Erythroblast (primary cell): ENCODE measurements at places on chromosomes 1 and 21.

DNA sequence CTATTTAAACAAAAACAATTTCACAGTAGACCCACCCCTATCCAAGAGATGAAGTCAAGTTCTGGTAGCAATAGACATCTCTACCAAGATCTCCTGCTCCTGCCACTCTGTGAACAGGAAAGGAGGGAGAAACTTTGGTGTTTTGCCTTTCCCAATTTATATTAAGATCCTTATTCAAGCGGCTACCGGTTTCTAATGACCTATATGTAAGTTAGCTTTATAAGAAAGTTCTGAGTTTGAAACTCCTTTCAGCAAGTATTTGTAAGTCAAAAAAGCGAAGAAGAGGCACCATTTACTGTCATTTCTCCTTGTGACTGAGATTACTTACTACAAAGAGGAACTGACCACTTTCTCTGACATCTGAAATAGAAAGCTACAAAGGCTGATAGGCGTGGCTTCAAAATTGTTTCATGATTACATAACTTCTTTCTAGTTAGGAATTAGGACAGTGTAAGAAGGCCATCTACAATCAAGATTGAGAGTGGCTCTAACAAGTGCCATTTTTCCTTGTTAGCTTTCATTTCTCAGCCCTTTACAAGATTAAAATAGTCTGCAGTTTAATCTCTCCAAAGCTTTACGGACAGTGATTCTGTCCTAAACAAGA is at the start of gene MNDA:
MNDA (plus strand) TSS at position 448 of the 604 bp plus-strand sequence. CDS start 10,803 bp downstream, outside the sequence.
- DNase-seq: no peak

DNA sequence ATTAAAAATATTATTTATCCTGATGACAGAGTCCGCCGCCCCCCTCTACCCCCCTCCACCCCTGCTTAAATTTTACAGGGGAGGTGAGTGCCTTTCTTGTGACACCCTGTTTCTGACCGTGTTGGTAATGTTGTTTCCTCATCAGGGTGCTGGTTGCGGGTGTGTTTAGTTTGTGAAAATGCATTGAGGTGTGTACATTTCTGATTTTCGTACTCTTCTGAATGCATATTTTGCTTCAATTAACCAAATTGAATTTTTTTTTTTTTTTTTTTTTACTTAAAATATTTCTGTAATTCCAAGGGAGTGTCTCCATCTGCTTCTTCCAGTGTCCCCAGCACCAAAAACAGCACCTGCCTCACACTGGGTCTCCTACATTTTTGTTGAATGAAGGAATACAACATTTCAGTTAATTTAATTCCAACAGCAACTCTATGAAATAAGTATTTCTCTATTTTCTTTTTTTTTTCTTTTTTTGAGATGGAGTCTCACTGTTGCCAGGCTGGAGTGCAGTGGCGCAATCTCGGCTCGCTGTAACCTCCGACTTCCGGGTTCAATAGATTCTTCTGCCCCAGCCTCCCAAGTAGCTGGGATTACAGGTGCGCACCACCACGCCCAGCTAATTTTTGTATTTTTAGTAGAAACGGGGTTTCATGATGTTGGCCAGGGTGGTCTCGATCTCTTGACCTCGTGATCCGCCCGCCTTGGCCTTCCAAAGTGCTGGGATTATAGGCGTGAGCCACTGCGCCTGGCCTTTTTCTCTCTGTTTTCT is 5.6 kb upstream of the SLC2A1 start:
- DNase-seq: peak; percentile 89

DNA sequence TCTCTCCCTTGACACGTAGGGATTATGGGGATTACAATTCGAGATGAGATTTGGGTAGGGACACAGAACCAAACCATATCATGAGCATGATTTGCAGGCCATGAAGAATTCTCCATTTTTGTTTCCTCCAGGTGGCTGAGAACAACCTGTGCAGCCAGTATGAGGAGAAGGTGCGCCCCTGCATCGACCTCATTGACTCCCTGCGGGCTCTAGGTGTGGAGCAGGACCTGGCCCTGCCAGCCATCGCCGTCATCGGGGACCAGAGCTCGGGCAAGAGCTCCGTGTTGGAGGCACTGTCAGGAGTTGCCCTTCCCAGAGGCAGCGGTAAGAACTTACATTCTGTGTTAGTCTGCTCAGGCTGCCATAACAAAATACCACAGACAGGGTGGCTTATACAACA is 9.7 kb downstream of the MX1 start:
- DNase-seq: no peak

GRCh38 chr21:42350318-42350910 is 380 bp downstream of the TFF2 start:
- no peak for DNase-seq

GRCh38 chr1:226825037-226825745 is 45.2 kb upstream of the PSEN2 start:
- DNase-seq: no peak

DNA sequence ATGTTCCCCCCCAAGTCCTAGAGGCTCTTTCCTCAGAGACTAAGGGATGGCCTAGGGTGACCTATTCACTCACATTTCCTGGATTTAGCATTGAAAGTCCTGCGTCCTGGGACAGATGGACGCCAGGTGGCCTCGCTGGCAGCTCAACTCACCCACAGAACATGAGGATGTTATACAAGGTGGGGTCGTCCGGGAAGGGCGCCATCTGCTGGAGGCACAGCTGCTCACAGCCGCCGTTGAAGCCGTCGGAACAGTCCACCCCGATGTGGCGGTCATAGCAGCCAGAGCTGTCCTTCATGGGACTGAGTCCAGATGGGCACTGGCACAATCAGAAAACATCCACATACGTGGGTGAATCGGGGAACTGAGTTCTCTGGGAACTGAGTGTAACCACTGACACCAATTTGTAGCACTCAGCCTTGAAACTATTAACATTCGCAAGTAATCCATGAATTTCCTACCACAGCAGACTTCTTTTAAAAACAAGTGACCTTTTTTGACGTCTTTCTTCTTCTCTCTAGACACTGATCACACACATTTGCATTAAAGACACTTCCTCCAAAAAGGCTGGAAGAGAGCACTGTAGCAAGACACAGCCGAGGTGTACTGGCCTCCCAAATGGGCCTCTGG is 215.4 kb downstream of the ASTN1 start:
- peak; percentile 47 for DNase-seq

DNA sequence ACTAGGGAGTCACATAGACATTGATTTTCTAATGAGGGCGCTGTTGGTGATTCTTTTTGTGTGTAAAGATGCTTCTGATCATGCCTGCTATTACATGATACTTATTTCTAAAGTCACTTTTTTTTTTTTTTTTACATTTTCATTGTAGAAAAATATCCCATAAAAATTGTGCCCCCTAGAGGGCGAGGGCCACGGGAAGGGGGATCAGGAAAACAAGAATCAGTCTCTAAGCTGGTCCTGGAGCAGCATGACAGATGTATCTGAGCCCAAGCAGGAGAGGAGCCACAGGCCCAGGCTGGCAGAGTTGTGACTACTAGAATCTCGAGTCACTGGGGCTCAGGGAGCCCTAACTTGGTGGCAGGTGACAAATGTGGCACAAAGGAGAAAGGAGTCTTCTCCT is 28.1 kb downstream of the ZSCAN20 start:
- no peak for DNase-seq

DNA sequence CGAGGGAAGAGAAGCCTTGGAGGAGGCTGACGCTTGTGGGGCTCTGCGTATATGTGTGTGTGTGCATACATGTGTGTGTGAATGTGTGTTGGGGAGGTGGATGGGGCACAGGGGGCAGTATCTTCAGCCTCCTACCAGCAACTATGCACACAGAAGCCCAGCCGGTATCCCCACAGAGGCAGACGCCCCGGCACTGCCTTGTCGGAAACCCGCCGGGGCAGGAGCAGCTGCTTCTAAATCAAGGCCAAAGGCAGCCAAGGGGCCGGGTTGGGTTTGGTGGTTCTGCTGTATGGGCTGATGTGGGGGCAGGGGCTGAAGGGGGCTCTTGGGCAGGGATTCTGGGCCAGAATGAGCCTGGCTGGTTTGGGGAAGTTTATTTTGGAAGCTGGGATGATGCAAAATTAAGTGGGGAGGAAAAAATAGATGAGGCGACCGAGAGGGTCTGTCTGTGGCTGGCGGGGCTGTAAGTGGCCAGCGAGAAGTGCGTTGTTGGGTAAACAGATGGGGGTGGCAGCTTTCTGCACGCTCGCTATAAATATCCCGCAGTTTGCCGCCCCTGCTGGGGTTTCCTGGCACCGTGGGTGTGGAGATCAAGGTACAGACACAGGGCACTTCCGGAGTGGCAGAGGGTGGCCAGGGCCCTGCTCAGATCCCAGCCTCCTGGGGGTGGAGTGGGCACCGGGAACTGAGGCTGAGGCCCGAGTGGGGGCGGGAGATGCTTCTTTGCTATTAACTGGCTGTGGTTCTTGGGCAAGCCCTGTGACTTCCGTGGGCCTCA is 11.0 kb upstream of the WNT4 start:
- no peak for DNase-seq

DNA sequence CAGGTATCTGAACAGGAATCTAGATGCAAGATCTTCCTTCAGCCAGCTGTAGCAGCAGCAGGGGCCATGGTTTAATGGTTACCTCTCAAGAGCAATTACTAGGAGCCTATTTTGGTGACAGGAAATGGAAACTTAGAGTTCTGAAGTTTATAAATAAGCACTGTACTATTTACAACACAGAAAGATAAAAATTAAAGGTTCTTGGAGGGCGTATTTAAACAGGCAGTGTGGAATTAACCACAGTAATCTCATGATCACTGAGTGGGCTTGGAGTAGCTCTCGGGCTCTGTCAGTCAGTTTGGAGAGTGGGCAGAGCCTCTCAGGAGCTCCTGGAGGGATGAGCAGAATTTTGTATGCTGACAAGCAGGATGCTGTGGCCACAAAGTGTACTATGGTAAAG is 10.2 kb upstream of the FCRL5 start:
- no peak for DNase-seq

GRCh38 chr1:23558140-23558871 is 995 bp downstream of the ID3 start:
- DNase-seq: no peak

DNA sequence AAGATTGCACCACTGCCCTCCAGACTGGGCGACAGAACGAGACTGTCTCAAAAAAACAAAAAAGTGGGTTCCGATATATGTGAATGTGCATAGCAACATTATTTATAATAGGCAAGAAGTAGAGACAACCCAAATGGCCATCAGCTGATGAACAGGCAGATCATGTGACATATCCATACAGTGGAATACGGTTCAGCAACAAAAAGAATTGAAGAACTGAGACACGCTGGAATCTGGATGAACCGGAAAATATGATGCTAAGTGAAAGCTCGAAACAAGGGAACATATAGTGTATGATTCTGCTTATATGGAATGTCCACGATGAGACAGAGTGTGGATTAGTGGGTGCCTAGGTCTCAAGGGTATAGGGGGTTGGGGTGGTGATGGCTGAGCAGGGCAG is 28.5 kb upstream of the MORC3 start:
- DNase-seq: no peak

DNA sequence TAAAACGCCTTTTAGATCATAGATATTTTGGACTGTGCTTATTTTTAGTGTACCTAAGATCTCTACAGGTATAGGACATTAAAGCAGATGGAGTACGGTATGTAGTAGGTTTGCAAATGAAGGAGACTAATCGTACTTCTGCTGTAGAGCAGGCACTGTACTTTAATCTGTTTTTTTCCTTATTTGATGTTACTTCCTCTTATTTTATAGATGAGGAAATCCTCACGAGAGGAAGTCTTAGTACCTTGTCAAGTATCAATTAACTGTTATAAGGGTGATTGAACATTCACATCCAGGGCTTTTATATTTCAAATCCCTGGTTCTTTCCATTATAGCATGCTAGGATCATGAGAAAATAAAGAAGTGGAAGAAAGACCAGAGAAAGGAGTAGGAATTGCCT is 41.1 kb downstream of the CACHD1 start:
- DNase-seq: no peak

DNA sequence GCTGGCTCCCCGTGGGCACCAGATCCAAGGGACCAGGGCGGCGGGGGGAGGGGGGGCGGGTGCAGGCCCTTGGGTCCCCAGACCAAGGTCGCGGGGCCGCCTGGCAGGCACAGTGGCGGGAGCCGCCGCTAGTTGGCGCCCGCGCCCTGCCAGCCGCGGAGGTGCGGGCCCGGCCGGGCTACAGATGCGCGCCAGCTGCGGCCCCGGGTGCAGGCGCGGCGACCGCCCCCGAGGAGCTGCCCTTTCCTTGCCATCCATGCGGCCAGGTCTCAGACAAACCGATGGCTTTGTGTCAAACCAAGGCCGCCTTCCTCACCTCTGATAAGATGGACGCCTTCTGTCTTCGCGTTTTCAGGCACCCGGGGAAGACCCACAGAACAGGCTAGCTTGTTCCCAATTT is 2.2 kb upstream of the RUNX3 start:
- DNase-seq: no peak

- no peak for DNase-seq
Observed at GRCh38 chr1:68799096-68799495, 302.2 kb upstream of the DEPDC1 start.

GRCh38 chr1:243658594-243659105 is 191.4 kb downstream of the AKT3 start:
- no peak for DNase-seq

DNA sequence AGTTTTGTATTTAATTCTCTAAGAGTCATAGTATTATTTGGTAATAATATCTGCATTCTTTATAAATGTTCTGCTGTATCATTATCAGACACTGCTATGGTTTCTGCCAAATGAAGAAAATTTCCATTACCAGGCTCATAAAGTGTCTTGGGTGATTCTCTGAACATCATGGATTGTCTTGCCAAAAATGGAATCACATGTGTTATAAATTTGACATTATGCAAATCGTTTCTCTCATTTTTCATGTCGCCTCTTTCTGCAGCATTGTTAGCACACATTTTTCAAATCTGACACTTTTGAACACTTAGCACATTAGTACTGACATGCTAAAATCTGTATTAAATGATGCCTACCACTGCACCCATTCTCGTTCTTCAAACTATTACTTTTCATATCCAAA is 74.2 kb upstream of the NEK7 start:
- DNase-seq: no peak

DNA sequence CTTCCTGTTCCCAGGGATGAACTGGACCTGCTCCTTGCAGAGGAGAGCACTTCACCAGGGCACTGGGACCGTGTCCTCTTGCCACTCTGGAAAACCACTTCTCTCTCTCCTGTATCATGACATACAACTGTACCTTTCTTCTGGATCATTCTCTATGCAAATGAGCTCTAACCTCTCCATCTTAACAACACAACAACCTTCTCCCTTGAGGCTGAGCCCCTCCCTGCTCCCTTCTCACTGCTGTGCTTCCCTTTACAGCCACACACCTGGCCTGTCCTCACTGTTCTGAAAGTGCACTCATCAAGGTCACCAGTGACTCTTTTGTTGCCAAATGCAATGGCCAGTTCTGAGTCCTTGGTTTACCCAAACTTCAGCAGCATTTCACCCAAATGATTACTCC is 54.5 kb upstream of the MRPS6 start:
- DNase-seq: no peak

DNA sequence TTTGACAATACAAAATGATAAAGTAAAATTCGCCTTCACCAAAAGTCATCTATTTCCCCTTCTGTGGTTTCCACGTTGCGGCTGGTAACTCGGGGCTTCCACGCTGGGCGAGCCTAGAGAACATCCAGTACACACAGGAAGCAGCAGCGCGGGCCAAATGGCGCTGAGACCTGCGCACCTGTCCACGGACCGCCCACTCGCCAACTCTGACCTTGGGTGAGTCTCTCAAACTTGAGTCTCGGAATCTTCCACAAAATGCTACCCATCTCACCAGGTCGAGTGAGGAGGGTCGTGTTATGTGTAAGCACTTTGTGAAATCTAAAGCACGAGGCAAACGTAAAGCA is 820 bp upstream of the TTF2 start:
- DNase-seq: peak; percentile 75
